ENCODE measurements at places on chromosomes 16 and 17. TPM values are rescaled to one million over a fixed set of nuclear protein-coding genes. Genes with fewer than 3 reads are reported as not detected.

Gene ZNF624
- 7.8 TPM for total RNA-seq

Gene DNAH9
- 6.9 TPM for total RNA-seq

DNA sequence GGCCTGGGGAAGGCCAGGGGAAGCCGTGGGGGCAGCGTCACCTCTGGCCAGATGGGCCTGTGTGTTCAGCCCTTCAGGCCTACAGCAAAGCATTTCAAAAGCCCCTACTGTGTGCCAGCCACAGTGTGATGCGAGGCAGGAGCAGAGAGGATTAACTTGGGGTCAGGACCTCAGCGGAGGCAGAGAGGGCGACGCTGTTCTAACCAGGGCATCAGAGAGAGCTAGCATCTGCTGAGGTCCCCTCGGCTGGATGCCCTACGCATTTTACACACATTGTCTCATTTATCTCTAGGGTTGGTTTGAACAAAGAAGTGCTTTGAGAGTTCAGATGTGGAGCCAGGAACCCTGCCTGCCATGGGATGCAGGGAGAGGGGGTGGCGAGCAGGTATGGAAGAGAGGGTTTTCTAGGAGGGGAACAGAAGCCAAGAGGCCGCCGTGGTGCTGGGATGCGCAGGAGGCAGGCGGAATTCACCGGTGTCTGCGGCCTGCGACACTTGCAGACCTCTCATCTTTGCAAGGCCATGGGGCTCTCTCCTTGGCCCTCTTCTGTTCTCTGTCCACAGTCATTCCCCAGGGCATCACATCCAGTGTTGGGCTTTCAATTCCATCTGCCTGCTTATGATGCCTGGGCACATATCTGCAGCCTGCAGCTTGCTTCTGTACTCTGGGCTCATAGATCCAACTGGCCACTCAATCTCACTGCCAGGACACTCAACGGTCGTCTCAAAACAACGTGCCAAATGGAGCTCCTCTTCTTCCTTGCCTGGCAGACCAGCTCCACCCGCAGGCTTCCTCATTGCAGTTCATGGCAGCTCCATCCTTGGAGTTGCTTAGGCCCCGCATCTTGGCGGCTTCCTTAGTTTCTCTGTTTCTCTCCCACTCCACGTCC is 8.1 kb upstream of the NKD1 start:
- DNase-seq, result peak; percentile 23

DNA sequence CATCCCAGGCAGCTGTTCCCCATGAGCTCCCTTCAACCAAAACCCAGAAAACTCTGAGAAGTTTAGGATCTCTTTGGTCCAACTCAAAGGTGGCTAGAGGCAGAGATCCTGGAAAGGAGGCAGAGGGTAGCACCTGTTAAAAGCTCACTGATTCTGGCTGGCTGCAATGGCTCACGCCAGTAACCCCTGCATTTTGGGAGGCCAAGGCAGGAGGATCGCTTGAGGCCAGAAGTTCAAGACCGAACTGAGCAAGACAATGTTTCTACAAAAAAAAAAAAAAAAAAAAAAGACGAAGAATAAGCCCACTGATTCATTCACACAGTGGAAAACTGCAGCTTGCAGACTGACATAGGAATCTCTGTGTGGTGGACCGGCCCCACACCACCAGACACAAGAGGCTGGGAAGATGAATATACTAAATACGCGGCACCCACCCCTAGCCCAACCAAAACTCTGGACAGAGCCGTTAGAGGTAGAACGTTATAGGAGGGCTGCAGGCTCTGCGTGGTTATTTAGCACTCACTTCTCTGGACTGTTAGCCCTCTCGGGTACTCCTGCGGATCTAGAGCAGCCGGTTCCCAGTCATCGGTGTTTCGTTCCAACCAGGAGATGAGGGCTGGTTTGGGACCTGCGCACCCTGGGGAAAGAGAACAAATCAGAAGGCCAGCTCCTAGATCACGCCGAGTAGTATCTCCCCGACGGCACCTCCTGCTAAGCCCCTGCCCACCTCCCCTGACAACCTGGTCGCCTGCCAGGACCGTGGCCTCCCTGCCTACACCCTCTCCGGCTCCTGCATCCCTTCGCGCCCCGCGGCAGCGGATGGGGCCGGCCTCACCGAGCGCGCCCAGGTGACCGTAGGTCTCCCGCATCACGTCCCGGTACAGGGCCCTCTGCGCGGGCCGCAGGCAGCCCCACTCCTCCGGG is 925 bp downstream of the ZNF689 start:
- peak; percentile 62 for DNase-seq

- peak; percentile 58 for DNase-seq
These were observed 21.8 kb upstream of the PRM1 start for GRCh38 chr16:11302977-11303376.

GRCh38 chr17:81471818-81472456 is 40.7 kb downstream of the ACTG1 start:
- peak; percentile 95 for DNase-seq
